ENCODE measurements at places on chromosomes 2 and 18.

DNA sequence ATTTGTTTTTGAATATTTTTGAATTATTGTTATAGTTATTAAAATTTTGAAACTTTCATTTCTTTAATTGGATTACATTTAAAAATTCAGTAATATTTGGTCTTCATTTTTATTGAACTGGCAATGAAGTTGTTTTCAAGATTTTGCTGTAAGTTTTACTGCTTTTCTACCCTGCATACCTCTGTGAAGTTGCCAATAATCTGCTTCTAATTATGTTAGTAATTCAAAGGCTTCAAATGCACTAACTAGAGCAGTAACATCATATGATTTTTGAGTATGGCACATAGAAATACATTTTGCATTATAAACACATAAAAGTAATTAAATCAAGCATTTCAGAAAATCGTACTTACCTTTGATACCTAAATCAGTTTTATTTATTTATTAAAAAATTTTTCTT is 40.3 kb upstream of the FAM171B start:
- H3K4me3 ChIP-seq: no peak overlapping the region
- no peak overlapping the region for H3K27ac ChIP-seq
- DNase-seq: no peak
- H3K36me3 ChIP-seq: peaks cover 68% of the 10 kb centered on the region
- no peaks in the 10 kb centered on the region for H3K27me3 ChIP-seq

DNA sequence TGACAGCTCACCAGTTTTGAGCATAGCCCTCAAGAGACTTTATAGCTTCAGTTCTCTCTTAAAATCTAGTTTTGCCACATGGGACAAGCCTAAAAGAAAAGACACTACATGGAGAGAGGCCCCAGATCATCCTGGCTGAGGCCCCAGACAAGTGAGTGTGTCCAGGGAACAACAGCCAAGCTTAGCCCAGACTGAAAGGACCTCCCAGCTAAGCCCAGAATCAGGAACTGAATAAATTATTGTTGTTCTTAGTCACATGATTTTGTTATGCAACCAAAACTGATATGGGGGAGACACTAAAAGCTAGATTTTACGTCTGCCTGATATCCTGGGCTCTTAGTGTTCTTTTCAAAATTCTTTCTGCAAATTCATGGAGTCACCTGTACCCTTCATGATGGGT is 29.3 kb upstream of the LBH start:
- H3K4me1 ChIP-seq: no peaks in the 10 kb centered on the region
- no peak for DNase-seq
- H3K36me3 ChIP-seq: no peaks in the 10 kb centered on the region
- H3K27ac ChIP-seq: no peak overlapping the region
- no peak overlapping the region for H3K4me3 ChIP-seq

DNA sequence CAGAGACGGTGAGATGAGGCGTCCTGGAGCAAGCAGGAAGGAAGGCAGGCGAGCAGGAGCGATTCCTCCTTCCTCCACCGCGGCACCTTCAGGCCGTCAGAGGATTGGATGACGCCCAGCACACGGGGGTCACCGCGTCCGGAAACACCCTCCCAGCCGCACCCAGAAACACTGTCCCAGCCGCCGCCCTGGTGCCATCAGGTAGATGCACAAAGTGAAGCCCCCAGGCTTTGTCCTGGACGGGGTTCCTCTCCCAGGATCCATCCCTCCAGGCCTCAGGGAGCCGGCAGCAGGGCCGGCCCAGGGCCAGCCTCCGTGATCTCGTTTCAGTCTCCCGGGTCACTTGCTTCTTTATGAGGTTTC is 31.5 kb downstream of the RTP5 start:
- no peak overlapping the region for H3K27ac ChIP-seq
- H3K27me3 ChIP-seq: peaks cover 23% of the 10 kb centered on the region
- peaks cover 16% of the 10 kb centered on the region for H3K4me1 ChIP-seq
- no peak overlapping the region for H3K4me3 ChIP-seq

- no peak overlapping the region for H3K4me3 ChIP-seq
- H3K27ac ChIP-seq: no peak overlapping the region
- no peaks in the 10 kb centered on the region for H3K27me3 ChIP-seq
- H3K36me3 ChIP-seq: peaks cover 39% of the 10 kb centered on the region
- DNase-seq: no peak
Observed at GRCh38 chr2:54642677-54643430, 80.6 kb upstream of the EML6 start.

DNA sequence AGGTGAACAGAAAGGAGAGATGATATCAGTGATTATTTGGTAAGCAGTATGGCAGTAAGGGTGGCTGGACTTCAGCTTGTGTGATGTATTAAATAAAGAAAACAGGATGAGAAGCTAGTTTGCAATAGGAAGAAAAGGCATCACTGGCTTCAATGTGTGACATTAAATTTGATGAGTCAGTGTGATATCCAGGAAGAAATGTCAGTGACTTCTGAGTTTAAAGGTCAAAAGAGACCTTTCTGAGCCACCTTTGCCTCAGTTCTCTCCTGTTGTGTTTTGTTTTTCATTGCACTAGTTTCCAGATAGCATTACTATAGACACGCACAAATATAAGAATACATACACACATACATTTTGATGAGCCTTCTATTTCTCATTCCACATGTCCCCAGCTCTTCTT is 105.6 kb downstream of the PIGN start:
- H3K27me3 ChIP-seq: no peaks in the 10 kb centered on the region
- peaks cover 2% of the 10 kb centered on the region for H3K4me1 ChIP-seq
- H3K4me3 ChIP-seq: no peak overlapping the region
- no peak for DNase-seq

GRCh38 chr2:152678808-152679207 is 38.5 kb downstream of the PRPF40A start:
- no peak overlapping the region for H3K4me3 ChIP-seq
- no peaks in the 10 kb centered on the region for H3K27me3 ChIP-seq
- no peak for DNase-seq
- no peak overlapping the region for H3K27ac ChIP-seq
- peaks cover 2% of the 10 kb centered on the region for H3K4me1 ChIP-seq
